ENCODE measurements at places on chromosomes 11 and 22.

DNA sequence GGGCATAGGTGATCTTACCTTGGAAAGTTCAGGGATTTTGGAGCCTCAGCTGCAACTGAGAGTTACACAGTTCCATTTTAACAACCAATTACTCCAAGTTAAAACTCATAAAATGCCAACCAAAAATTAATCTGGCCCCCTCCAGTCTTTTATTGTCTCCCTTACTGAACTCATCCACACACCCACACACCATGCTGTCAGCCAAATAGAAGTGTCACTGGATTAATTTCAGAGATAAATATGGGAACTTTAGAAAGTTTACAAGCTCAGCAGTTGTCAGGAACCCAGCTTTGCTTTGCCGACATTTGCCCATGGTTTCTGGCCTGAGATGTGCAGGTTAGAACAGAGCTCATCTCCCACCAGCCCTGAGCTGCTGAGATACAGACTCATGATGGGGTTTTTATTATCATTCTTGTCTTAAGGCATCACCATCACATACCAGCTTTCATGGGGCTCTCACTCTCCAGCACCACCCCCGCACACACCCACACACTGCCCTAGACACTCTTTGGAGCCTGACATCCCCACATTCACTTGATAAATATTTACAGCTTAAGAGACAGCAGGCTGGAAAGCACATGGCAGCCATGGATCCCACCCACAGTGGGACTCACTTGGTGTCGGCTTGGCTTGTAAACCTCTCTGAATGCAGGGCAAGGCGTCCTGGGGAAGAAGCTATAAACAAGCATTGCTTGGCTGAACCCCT lies 23.7 kb upstream of the CTR9 start:
- DNase-seq = no peak

- DNase-seq = no peak
Measured at GRCh38 chr22:30227438-30228228, 18.9 kb downstream of the LIF start.

DNA sequence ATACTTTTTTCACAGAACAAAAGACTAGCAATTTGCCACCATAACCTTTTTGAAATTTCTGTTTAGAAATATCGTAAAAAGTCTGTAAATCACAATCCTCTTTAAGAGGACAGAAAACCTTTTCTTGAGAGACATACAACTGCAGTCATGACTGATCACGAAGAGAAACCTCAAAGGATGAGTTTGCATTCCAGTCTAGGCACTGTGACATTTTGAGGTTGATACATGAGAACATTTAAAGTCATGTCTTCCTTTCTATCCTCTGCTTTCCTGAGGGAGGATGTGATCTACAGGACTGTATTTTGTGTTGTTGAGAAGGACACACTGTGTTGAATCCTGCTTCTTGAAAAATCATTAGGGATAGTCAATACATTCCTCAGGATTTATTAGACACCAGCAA lies 476.7 kb upstream of the CCDC179 start:
- no peak for DNase-seq

- no peak for DNase-seq
Measured at GRCh38 chr11:82673631-82674030, 60.0 kb downstream of the FAM181B start.

GRCh38 chr11:119052163-119052814 lies 4.7 kb downstream of the HYOU1 start:
- DNase-seq = no peak

- no peak for DNase-seq
Measured at GRCh38 chr11:67029146-67029545, 6.2 kb downstream of the SYT12 start.

DNA sequence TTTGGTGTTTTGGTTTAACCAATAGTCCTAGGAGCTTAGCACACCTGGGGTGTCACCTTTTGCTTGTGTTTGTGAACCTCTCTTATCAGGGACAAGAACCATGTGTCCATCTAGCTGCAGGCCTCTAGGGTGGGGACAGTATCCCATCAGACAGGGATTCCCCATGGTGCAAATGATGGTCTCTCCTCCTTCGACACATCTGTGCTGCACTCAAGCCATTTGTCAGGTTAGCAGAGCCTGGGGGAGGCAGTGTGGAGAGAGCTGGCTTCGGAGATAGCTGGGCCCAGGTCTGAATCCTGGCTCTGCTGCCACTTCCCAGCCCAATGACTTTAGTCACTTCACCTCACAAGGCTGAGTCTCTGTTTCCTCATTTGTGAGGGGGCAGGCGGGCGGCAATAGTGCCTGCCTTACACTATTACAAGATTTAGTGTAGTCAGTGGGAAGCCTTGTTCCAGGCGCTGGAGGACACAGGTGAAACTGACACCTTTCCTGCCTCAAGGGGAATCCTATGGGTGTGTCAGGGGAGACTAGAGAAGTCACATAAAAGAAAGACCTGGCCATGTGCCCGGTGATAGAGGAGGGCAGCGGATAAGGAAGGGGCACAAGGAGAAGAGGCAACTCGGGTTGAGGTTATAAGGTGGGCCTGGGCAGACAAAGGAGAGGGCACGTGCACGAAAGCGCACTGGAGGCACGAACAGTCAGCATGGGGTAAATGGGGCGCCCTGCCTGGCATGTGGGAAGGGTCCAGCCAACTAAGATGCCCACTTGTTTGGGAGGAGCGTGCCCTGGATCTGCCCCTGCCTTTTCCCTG lies 12.6 kb downstream of the KLHL35 start:
- peak; percentile 25 for DNase-seq

- DNase-seq = no peak
Measured at GRCh38 chr11:34356576-34356912, 1.3 kb downstream of the ABTB2 start.
